ENCODE measurements at places on chromosomes 2 and 18.

DNA sequence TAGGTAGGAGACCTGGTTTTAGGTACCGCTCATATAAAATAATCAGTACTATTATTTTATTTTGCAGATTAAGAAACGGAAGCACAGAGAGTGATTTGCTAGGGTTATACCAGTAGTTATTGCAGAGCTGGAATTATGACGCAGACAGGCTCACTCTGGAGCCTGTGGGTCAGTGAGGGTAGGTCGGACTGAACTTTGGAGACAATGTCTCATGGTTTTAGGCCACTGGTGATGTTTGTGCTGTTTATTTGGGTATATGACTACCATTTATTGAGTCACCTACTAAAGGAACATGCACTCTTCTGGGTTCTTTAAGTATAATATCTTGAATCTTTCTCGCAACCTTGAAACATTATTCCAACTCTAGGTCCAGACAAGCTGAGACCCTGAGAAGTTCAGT is 33.5 kb upstream of the IL1R1 start:
- no peak for DNase-seq

DNA sequence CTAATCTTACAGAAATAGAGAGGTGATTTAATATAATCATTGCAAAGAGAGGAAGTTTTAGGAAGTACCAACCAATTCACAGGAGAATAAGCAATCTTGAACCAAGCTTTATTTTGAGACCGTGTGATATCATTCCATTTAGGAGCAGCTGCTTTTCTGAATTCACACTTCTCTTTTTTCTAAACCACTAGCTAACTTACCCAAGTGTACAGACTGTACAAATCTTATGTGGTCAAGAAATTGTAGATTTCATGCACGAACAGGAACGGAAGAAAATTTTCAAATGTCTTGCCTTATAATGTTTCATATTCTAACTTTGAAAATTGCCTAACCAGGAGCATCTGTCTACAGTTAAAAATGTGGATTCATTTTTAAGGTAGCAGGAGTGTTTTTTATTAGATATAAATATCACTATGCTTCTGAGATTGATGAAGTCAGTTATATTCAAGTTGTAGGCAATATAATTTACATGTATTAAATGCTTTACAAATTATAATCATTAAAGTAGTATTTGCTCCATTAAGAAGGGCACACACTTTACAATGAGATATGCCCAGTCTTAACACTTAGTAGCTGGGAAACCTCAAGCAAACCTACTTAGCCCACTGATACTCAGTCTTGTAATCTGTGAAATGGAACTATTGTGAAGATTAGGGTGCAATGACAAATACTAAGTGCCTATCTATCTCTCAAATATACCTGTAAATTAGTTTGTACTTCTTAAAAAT is 302.2 kb upstream of the STON1 start:
- no peak for DNase-seq

GRCh38 chr2:109331081-109331480 is 202.1 kb downstream of the SH3RF3 start:
- no peak for DNase-seq

DNA sequence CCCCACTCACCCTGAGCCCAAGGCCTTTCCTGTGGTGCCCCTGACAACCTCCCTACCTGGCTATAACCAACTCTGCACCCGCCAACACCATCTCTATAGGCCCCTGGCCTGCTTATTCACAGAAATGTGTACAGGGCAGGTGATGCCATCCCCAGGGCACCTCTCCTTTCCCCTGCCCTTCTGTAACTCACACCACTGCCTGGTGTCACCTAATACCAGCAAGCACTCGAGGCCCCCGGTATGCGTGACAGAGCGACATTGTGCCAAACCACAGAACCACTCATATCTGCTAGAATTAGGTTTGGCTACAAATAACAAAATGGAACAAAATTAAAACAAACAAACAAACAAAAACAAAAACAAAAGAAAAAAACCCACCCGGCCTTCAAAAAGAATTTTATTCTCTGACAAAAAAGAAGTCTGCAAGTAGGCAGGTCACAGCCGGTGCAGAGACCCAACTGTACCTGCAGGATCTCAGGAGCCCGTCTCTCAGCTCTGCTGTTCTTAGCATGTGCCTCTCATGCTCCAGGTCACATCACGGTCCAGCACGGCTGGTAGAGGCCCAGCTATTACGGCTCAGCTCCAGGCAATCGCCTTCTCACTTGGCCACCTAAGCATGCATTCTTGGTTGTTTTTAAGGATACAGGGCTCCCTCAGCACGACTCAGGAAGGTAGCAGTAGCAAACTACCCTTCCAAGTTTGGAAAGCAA is 51.4 kb downstream of the FAM178B start:
- no peak for DNase-seq

- no peak for DNase-seq
Observed at GRCh38 chr2:46569061-46569560, 89.7 kb downstream of the TMEM247 start.

DNA sequence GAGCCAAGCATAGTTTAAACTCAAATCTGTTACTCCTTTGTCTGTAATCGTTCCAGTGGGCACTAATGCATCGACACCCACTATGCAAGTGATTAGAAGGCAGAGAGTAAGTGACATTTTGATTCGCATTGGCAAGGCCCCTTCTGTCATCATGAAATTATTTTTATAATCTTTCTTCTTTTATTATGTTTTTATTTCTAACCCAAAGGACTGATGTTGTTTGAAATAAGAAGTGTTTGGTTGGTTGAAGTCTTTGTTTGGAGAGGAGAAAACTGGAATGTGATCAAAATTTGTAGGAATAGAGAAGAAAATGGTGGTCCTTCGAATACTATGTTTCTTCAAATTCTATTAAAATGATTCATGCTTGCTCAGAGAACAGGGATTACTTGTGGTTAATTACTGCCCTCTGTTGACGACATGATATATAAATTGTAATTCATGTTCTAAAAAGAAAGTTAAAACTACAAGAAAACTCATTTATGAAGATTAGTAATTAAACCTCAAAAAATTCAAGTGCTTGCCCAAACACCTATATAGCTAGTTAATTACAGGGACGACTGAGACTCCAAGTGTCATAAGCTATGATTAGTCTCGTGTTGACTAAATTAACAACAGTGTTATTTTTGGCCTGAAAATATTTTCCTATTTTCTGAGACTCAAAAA is 26.4 kb upstream of the TFPI start:
- DNase-seq: peak; percentile 50

DNA sequence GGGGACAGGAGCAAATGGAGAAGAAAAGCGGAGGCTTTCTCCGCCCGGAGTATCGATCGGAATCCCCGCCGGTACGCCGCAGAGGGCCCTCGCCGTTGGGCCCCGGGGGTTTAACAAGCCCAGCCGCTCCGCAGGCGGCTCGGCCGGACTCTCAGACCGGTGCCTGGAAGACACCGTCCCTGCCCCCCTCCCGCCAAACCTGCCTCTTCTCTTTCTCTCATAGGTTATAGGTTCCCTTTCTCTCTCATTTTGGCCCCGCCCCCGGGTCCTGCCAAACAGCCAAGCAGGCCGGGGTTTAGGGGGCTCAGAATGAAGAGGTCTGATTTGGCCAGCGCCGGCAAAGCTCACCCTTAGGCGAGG is 4.4 kb downstream of the ONECUT2 start:
- DNase-seq: no peak

GRCh38 chr2:204544961-204545860 is at the start of gene PARD3B:
Gene PARD3B, plus strand, starts transcription at chr2:204545475. Its CDS starts 525 bp downstream, at chr2:204546000.
- DNase-seq: peak; percentile 87

DNA sequence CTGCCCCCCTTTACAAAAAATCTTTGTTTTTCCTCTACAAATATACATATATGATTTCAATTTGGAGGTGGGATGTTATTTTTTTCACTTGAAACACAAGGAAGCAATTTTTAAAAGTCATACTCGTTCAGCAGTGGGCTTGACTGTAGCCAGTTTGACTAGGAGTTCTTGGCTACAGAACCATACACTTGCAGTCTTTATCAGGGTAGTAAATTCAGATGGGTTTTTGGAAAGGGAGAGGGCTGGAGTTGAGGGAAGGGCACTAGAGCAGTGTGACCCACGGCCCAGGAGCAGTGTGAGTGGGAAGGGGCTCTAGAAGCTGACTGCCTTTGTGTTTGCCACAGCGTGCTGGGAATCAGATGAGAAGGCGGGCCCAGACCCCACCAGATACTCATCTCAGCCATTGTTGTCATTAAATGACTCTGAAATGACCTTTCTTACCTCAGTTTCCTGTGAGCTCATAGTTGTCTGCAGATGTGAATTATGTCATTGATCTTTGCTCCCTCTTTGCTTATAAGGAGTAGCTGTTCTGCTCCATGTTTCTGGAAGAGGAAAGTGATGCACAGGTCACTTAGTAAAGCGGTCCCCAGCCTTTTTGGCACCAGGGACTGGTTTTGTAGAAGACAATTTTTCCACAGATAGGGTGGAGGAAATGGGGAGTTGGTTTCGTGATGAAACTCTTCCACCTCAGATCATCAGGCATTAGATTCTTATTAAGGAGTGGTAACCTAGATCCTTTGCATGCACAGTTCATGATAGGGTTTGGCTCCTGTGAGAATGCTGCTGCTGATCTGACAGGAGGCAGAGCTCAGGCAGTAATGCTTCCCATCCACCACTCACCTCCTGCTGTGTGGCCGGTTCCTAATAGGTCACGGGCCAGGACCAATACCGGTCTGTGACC is 116.8 kb downstream of the SPTBN1 start:
- DNase-seq: peak; percentile 26

DNA sequence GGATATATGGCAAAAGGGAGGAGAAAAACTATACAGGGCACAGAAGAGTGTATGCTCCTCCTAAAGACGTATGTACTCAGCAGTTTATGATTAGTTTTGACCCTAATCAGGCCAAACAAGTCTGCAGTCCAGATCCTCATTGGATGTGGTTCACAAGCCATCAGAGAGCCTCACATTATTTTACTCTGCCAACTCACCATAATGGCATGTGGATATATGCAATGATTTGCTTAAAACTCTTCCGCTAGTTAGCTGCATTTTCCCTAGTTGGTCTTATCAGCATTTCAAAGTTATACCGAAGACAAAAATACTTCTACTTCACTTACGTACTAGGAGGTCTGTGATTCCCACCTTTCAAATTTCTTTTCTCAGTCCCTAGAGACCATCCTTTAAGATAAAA is 198.4 kb downstream of the CMPK2 start:
- DNase-seq: no peak

DNA sequence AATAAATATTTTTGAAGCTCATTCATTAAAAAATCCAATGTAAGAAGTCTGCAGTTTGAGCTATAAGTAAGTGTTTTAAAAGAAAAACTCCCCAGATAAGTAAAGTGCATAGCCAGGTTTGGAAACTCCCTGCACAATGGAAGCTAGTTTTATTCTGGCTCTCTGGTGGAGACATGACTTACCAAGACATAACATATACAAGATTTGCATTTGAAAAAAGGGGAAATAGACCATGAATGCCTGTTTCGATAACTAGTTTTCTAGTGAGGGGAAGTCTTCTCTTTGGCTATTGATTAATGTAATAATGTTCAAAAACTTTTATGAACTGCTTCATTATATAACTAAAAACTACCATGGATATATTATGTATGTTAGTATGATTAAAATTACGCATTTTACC is 435.2 kb downstream of the ARHGAP15 start:
- DNase-seq: no peak

DNA sequence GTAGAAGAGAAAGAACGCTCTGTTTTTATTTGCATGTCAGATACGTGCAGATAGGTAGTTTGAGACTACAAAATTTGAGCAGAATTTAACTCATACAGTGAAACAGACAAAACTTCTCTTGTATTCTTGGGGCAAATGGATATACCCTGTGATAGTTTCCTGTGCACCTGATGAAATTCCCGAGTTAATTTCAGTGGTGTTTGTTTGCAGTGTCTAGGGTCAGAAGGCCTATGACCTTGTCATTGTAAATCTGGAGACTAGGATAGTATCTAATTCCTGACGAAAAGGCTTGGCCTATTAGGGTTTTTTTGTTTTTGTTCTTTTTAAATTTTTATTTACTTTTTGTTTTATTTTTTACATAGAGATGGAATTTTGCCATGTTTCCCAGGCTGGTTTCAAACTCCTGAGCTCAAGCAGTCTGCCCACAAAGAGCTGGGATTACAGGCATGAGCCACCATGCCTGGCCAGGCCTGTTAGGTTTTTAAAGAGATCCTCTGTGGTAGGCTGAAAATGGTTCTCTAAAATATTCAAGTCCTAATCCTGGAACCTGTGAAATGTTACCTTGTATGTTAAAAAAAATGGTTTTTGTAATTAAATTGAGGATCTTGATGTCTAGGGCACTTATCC is 17.6 kb downstream of the LCLAT1 start:
- no peak for DNase-seq

- DNase-seq: no peak
Observed at GRCh38 chr2:172564376-172564775, 8.5 kb downstream of the PDK1 start.

GRCh38 chr2:37459095-37459981 is 114.9 kb downstream of the QPCT start:
- no peak for DNase-seq

- no peak for DNase-seq
Observed at GRCh38 chr2:135490376-135490775, 40.6 kb downstream of the ZRANB3 start.

DNA sequence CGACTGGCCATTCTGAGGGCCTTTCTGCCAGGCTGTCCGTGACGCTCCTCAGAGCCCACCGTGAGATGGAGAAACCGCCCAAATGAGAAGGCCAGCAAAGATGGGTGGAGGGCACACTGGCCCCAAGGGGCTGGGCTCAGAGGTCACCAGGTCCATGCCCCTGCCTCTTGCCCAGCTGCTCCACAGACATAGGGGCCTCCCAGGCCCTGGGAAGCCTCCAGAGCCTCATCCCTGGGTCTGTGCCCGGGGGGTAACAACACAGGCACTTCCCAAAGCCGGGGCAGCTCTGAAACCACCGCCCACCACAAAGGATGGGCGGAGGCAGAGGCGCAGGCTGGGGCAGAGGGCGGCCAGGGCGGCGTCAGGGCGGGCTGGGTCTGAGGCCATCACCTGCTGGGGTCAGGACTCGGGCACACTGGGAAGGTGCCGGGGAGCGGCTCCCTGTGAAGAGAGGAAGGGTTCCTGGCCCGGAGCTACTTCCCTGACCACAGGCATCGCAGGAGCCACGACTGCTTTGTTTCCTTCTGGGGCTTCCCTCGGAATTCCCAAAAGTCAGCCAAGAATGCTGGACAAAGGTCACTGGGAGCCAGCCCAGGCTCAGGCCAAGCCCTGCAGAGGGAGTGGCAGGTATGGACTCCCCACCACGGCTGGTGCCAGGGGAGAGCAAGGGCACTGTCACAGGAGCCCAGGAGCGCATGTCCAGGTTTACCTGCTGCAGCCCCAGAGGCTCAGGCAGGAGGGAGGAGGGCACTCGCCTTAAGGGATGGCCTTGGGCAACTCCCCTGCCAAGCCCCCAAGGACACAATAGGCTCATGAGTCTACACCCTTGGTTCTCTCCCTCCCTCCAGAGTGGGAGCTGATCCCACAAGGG is 9.4 kb downstream of the CYP26B1 start:
- no peak for DNase-seq

- no peak for DNase-seq
Observed at GRCh38 chr18:58850786-58851469, 13.7 kb upstream of the ZNF532 start.

DNA sequence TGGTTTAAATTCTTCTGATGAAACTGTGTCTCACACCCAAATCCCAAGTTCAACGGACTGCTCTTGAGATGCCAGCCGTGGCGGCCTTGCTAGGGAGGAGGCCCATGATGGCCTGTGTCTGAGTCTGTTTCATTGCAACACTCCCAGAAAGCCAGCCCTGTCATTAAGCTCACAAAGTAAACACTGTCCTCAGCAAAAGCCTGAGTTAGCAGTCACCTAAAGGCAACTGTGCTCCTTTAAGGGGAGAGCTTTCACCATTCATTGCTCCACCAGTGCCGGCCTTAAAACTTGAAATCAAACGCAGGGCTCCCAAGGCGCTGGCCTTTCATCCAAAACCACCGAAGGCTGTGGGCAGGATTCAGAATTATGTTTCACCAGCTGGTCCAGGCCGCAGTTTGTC is 42.5 kb upstream of the PPP1CB start:
- no peak for DNase-seq

- no peak for DNase-seq
Observed at GRCh38 chr2:128590309-128591021, 271.8 kb upstream of the HS6ST1 start.
